ENCODE measurements at places on chromosomes 16 and 17.

DNA sequence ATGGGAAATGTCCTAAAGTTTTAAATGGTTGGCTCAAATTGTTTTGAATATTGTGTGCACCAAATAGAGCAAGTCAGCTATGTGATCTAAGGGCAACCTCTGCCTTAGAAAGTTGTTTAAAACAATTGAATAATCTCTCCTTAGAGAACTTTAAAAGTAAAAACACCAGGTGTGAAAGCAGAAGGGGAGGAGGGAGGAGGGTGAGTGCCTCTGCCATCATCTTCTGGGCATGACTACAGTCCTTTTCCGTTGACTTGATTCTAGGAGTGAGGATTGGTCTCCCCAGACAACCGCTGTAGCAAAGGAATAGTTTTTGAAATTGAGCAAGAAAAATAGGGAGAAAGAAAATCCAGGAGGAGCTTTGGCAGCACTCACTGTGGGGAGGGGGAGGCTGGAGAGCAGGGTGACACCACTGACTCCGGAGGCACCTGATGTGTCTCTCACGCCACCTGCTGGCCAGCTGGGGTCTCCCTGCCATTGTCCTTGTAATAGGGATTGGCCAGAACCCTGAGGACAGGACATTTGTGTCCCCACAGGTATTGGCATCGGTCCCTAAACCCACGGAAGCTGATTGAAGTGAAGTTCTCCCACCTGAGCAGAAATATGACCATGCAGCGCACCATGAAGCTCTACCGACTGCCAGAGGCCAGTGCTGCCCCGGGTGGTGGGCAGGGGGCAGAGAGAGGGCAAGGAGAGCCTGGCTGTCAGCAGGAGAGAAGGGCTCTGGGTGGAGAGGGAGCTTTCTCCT is 33.3 kb downstream of the PLCD3 start:
- peak; percentile 84 for DNase-seq
- no peaks in the 10 kb centered on the region for H3K27me3 ChIP-seq
- no peak overlapping the region for H3K4me3 ChIP-seq
- H3K36me3 ChIP-seq = peaks cover 77% of the 10 kb centered on the region
- peak overlapping the region; percentile 35 for H3K27ac ChIP-seq

GRCh38 chr17:18959071-18959844 is 7.3 kb downstream of the SLC5A10 start:
- no peak for DNase-seq
- no peak overlapping the region for H3K4me3 ChIP-seq
- no peaks in the 10 kb centered on the region for H3K36me3 ChIP-seq
- peaks cover 31% of the 10 kb centered on the region for H3K4me1 ChIP-seq

GRCh38 chr16:12437761-12438440 is 365.8 kb downstream of the CPPED1 start:
- no peak overlapping the region for H3K4me3 ChIP-seq
- no peak overlapping the region for H3K27ac ChIP-seq
- H3K4me1 ChIP-seq = peaks cover 16% of the 10 kb centered on the region
- peaks cover 1% of the 10 kb centered on the region for H3K36me3 ChIP-seq
- DNase-seq = no peak

GRCh38 chr17:45835481-45835880 is 9.2 kb upstream of the SPPL2C start:
- no peaks in the 10 kb centered on the region for H3K4me1 ChIP-seq
- H3K36me3 ChIP-seq = no peaks in the 10 kb centered on the region
- H3K4me3 ChIP-seq = no peak overlapping the region
- H3K27me3 ChIP-seq = peaks cover 44% of the 10 kb centered on the region
- no peak for DNase-seq

DNA sequence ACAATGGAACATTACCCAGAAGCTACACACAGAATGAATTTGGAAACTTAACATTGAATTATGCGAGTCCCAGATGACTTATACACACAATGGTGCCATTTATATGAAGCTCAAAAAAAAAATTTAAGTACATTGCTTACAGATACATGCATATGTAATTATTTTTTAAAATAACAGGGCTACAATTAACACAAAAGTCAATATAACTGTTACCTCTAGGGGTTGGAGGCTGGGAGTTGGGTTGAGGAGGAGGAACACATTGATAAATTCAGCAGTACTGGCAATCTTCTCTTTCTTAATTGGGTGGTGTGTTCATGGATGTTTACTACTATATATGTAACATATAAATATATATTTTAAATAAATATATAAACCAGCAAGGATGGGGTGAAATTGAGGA is 1.1 kb downstream of the ZNF23 start:
- peak overlapping the region; percentile 10 for H3K27ac ChIP-seq
- H3K4me1 ChIP-seq = peaks cover 3% of the 10 kb centered on the region
- H3K27me3 ChIP-seq = no peaks in the 10 kb centered on the region

GRCh38 chr16:48820379-48820778 is 210.4 kb upstream of the N4BP1 start:
- no peak overlapping the region for H3K4me3 ChIP-seq
- H3K27ac ChIP-seq = no peak overlapping the region
- no peaks in the 10 kb centered on the region for H3K36me3 ChIP-seq

- DNase-seq = no peak
- no peaks in the 10 kb centered on the region for H3K27me3 ChIP-seq
- H3K36me3 ChIP-seq = no peaks in the 10 kb centered on the region
- no peak overlapping the region for H3K4me3 ChIP-seq
- H3K4me1 ChIP-seq = no peaks in the 10 kb centered on the region
- H3K27ac ChIP-seq = no peak overlapping the region
Observed at GRCh38 chr16:51657848-51658247, 506.8 kb upstream of the SALL1 start.

DNA sequence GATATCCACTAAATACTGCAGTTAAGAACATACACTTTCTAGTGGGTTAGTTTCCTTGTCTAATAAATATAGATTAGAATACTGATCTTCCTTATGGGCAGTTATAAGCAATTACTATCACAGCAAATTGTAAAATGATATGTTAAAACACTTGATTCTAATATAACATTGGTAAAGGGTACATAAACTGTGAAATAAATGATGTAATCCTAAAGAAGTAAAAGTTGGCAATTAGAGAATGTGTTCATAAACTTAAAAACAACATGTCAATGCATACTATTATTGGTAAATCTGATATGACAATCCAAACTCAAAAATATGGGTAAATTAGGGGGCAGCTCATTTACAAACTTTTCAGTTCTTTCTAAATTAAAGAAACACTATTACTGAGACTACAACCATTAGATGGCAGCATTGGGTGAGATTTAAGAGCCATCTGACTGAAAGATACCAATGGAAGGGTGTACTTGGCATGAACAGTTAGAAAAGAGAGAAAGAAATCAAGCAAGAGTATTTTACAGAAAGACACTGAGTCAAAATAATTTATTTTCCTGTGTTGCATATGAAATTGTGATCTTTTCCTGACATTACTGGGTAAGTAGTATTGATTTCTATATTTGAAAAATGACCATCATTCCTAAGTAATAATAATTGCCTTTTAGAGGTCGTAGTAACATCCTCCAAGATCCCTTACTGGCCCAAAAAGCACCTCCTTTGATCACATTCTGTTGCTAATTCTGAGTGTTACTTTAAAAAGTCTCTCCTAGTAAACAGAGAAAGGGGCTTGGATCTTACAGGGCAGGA is 119.6 kb downstream of the SPAG9 start:
- H3K27me3 ChIP-seq = no peaks in the 10 kb centered on the region
- DNase-seq = peak; percentile 79
- no peaks in the 10 kb centered on the region for H3K4me1 ChIP-seq
- no peak overlapping the region for H3K4me3 ChIP-seq
- H3K36me3 ChIP-seq = peaks cover 23% of the 10 kb centered on the region
